Hematopoietic multipotent progenitor cell treated with erythropoietin and hydrocortisone succinate and interleukin-3 and kit ligand, for 17 days (in vitro differentiated cells): ENCODE measurements at places on chromosomes 1 and 21.

DNA sequence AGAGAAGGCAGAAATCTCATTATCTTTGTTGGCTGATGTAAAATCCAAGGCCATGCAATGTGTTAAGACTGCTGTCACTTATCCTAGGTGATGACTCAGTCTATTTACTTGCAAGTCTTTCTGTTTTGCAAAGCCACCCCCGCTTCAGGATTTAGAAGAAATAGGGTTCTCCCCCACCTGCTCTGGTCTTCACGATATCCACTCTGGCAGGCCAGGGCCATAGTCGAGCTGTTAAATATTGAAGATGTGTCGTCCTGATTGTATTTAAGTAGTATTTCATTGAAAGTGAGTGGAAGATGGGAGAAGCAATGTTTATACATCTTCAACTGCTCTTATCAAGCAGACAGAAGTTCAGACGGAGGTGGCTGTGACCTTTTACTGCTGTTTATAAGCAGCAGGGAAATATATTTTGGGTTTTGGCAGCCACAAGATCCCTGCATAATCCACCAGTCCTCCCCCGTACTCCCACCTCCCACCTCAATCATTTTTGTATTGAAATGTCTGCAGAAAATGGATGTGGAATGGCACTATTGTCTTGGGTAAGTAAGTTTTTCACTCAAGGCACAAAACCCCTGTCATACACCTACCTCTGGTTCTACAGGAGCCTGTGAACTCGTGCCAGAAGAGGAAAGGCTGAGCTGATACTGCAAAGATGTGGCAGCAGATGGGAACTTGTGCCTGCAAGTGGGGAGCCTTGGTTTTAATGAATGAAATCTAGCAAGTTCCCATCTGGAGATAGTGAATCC, 117.4 kb downstream of the MRPS6 start:
- DNase-seq = no peak

DNA sequence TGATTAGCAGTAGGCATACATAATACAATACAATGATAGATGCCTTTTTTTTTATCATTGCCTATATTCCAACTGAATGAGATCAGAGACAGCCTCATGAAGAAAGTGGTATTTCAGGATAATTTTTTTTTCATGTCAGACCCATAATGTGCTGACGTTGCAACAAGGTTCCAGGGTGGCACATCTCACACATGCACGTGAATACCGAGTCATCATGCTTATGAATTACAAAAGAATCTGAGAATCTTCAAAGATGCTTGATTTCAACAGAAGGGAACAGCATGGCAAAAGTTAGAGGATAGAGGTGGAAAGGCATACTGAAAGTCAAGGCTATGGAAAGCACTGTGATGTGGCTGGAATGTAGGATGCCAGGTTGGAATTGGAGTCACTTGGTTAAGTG, 5.0 kb upstream of the RNF11 start:
- no peak for DNase-seq

- DNase-seq = no peak
Observed at GRCh38 chr1:81428998-81429397, 371.7 kb upstream of the ADGRL2 start.

GRCh38 chr1:68378296-68379084, 71.3 kb downstream of the RPE65 start:
- no peak for DNase-seq

DNA sequence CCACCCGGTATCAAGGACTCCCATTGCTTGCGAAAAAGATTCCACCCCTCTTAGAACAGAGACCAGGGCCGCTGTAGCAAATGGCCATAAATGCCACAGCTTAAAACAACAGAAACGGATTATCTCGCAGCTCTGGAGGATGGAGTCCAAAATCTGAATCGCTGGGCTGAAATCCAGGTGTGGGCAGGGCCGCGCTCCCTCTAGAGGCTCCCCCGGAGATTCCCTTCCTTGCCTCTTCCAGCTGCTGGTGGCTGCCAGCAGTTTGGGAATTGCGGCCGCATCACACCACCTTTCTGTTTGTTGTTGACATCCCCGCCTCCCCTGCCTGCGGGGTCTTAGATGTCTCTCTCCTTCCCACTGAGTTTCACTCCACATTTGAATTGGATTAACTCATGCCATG, 15.6 kb downstream of the PDE9A start:
- DNase-seq = no peak

GRCh38 chr1:231896806-231897205, 270.2 kb downstream of the DISC1 start:
- DNase-seq = no peak
